ENCODE measurements at places on chromosomes 6 and 20. TPM values are rescaled to one million over a fixed set of nuclear protein-coding genes. Genes with fewer than 3 reads are reported as not detected.

The TRIM10 gene
- not detected for total RNA-seq

The ACOT13 gene
- 24.6 TPM for total RNA-seq

The MATN4 gene
- not detected for total RNA-seq

The ATF6B gene
- 83.7 TPM for total RNA-seq

The HLA-DMA gene
- 283 TPM for total RNA-seq

The PNLDC1 gene
- 0.27 TPM for total RNA-seq

The SYNGAP1 gene
- total RNA-seq: 21.6 TPM

The SLC26A8 gene
- 1.2 TPM for total RNA-seq

The ENPP5 gene
- total RNA-seq: 11.4 TPM

The ARMC2 gene
- total RNA-seq: 10.8 TPM

The CCNC gene
- total RNA-seq: 41.6 TPM

The LY6G5C gene
- total RNA-seq: 2.9 TPM

The RAD21L1 gene
- total RNA-seq: not detected

The ALDH8A1 gene
- 0.86 TPM for total RNA-seq

The TP53TG5 gene
- total RNA-seq: not detected

The PACRG gene
- total RNA-seq: 5.5 TPM

The FAM184A gene
- 15.9 TPM for total RNA-seq

The RSPH9 gene
- total RNA-seq: 2.6 TPM

The KCNQ5 gene
- 0.35 TPM for total RNA-seq

The MOXD1 gene
- total RNA-seq: 13.4 TPM

The SLC35F1 gene
- total RNA-seq: 0.30 TPM
